Activated T-cell treated with anti-CD3 and anti-CD28 coated beads, Interleukin-2, amount 50 U/mL, for 24 hours (primary cell): ENCODE measurements at places on chromosomes 7 and 10.

GRCh38 chr10:109696981-109697775, 226.1 kb downstream of the XPNPEP1 start:
- no peak for DNase-seq
- no peaks in the 10 kb centered on the region for H3K36me3 ChIP-seq
- H3K4me1 ChIP-seq: no peaks in the 10 kb centered on the region
- H3K4me3 ChIP-seq: no peak overlapping the region

DNA sequence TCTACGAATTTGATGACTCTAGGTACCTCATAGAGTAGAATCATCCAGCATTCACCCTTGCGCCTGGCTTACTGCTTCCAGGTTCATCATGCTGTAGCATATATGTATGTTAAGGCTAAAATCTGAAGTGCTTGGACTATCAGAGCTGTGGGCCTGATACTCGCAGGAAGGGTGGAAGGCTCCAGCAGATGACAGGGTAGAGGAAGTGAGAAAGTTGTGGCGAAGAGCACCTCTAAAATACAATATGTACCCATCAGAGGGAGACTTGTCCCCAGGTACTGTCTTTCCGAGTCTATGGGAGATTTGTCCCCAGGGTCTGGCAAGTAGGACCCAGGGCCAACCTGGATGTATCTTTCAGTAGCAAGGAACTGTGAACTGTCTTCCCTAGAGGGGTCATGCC, 48.1 kb upstream of the PLEKHA1 start:
- no peaks in the 10 kb centered on the region for H3K4me1 ChIP-seq
- no peaks in the 10 kb centered on the region for H3K36me3 ChIP-seq
- no peak overlapping the region for H3K27ac ChIP-seq

DNA sequence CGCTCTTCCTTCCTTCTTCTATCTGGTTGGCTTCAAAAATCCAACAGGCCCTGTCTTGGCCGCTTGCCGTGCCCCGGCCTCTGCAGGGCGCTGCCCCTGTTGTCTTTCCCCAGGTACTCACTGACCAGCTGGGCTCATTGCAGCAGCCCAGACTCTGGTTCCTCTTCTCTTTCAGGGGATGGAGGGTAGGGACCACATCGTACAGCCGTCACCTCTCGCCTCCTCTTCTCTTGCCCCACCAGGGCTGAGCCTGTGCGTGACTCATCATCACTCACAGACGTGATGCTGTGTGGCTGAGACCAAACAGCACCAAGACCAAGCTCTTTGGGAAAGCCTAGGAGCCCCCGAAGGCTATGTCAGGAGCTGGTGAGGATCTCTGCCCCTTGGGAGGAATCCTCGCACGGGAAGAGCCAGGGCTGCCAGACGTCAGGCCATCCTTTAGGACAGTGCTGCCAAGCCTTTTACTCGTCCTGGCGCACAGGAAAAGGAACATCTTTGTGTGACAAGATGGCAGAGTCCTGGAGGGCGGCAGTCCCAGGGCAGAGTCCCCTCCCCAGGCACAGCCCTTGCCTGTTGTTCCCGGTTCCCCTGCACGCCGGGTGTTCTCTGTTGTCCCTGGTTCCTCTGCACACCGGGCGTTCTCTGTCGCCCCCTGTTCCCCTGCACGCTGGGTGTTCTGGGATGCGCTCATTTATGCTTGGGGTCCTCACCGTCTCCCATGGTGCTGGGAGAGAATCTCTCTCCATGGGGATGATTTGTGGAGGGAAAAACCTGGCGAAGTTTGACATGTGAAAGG, 188.5 kb upstream of the SHH start:
- DNase-seq: no peak
- no peaks in the 10 kb centered on the region for H3K36me3 ChIP-seq
- no peak overlapping the region for H3K4me3 ChIP-seq

GRCh38 chr10:62749093-62749683, 55.3 kb upstream of the ADO start:
- peak overlapping the region; percentile 30 for H3K4me3 ChIP-seq
- H3K27me3 ChIP-seq: no peaks in the 10 kb centered on the region
- H3K36me3 ChIP-seq: no peaks in the 10 kb centered on the region

DNA sequence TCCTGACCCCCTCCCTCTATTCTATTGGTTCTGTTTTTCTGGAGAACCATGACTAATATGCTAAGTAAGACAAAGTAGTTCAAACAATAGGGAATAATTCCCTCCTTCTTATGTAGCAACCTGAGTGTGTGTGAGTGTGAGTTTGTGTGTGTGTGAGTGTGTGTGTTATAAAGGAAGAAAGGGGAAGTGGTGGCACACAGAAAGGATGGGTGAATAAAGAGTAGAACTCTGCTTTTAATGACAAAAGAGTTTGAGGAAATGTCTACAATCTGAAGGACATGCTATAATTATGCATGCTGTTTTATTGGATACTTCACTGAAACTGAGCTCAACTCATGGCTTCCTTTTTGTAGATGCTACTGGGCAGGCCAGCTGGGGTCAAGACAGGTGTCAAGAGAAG, 489.5 kb downstream of the REEP3 start:
- no peaks in the 10 kb centered on the region for H3K27me3 ChIP-seq
- DNase-seq: no peak
- no peaks in the 10 kb centered on the region for H3K36me3 ChIP-seq
- H3K4me1 ChIP-seq: no peaks in the 10 kb centered on the region
- no peak overlapping the region for H3K27ac ChIP-seq

- H3K27me3 ChIP-seq: no peaks in the 10 kb centered on the region
- peak overlapping the region; percentile 90 for H3K27ac ChIP-seq
- H3K36me3 ChIP-seq: peaks cover 7% of the 10 kb centered on the region
- peaks cover 45% of the 10 kb centered on the region for H3K4me1 ChIP-seq
These were observed 997 bp upstream of the LDB1 start for GRCh38 chr10:102120991-102121738.

DNA sequence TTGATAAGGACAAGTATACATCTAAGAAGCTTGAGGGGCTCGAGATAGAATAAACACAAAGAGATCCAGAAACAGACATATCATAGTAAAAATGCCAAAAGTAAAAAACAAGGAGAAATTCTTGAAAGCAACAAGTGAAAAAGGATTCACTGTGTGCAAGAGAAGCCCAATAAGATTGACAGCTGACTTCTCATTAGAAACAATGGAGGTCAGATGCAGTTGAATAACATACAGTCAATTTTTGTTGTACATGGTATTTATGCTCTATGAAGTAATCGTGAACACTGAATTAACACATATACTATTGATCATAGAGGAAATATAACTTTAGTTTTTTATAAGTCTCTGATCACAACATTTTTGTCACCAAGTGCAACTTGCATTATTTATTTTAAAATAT, 982.8 kb upstream of the SORCS1 start:
- no peaks in the 10 kb centered on the region for H3K36me3 ChIP-seq
- no peak overlapping the region for H3K4me3 ChIP-seq
- H3K27ac ChIP-seq: no peak overlapping the region

DNA sequence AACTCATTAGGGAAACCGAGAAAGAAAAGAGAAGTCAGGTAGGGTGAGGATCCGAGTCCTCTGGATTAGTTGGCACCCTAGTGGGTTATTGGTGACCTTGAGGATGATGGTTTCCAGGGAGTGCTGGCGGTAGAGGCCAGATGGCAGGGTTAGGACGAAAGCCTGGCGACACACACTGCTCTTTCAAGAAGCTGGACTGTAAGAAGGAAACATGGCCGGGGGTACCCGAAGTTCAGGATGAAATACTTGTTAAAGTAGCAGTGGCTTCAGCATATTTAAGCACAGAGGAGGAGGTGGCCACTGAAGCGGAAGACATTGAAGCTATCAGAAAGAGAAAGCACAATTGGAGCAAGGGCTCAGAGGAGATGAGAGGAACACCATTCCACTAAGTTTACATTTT, 224.6 kb downstream of the RELN start:
- no peak overlapping the region for H3K27ac ChIP-seq
- no peaks in the 10 kb centered on the region for H3K4me1 ChIP-seq
- H3K36me3 ChIP-seq: no peaks in the 10 kb centered on the region
- no peak for DNase-seq
- H3K27me3 ChIP-seq: no peaks in the 10 kb centered on the region
- H3K4me3 ChIP-seq: no peak overlapping the region
